Hematopoietic multipotent progenitor cell treated with erythropoietin and hydrocortisone succinate and interleukin-3 and kit ligand, for 15 days (in vitro differentiated cells): ENCODE measurements at places on chromosomes 2 and 18.

GRCh38 chr2:30321466-30321865 is 90.1 kb downstream of the LBH start:
- no peak for DNase-seq

GRCh38 chr2:235406430-235406829 is 87.4 kb upstream of the AGAP1 start:
- DNase-seq, result no peak

- DNase-seq, result no peak
These were observed 5.1 kb upstream of the LANCL1 start for GRCh38 chr2:210481601-210482175.

GRCh38 chr18:8513249-8513648 is 96.0 kb upstream of the RAB12 start:
- no peak for DNase-seq

- no peak for DNase-seq
These were observed 2.9 kb upstream of the C2orf80 start for GRCh38 chr2:208192611-208193236.

- DNase-seq, result no peak
These were observed 52.0 kb downstream of the DSEL start for GRCh38 chr18:67464499-67464898.

DNA sequence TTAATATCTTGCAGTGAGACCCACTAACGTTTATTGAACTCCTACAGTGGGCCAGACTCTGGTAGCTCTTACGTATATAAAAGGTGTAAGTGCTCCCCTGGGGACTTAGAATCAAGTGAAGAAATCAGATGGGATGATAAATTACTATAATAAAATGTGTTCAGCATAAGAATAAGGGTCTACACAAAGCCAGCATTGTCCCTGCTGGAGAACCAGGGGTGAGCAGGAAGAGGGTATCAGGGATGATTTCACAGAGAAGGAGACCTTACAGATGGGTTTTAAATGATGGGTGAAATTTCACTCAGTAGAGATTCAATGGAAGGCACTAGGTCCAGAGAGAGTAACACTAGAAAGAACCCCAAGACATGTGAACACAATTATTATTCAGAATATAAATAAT is 20.7 kb downstream of the NRXN1 start:
- DNase-seq, result no peak

- DNase-seq, result peak; percentile 21
These were observed 18.5 kb downstream of the GKN1 start for GRCh38 chr2:68992933-68993332.

DNA sequence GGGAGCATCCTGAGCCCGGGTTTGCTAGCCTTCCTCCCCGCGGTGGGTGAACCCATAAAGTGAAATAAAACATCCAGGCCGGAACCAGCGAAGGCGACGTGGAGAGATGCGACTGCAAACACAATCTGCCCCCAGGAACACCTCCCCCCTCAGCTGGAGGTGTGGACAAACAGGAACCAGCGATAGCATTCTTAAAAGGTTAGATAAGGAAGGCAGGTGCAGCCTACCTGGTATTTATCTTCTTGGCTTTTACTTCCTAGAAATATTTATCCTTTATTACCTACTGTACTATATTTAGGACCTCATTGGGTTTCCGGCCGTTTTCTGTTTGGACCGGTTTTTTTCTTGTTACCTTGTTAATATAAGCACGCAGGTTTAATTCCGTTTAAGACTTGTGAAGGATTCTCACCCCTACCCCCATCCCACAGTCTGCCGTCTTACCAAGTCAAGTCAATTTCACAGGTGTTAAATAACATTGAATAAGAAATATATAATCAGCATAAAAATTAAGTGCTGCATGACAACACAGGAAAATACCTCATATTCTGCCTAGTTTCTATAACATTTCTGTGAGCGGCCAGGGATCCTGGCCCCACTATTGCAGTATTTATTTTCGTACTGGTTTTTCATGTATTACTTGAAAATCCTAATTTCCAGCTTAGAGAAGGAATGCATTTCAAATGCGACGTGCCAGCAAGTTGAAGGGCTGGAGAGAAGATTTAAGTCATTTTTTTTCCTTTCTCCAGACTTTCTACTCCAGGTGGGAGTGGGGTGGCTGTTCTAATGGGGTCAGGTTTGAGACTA is 224.0 kb upstream of the ID2 start:
- no peak for DNase-seq

DNA sequence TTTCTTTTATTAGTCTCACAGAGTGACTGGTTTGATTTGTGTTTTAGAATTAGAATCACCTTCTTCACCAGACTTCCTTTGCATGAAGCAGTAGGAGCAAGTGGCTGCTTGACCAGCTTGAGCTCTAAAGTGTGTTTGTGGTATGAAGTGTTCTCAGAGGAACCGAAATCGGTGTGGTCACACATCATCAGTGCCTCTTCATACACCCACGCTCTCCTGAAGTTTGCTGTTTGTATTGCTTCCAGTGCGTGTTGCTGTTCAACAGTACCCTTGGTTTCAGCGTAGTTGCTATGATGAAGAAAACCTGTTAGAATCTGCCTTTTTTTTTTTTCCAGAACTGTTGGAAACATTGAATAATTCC is 77.9 kb downstream of the LIMS1 start:
- no peak for DNase-seq

GRCh38 chr18:61975526-61976326 is 82.9 kb upstream of the RNF152 start:
- no peak for DNase-seq

DNA sequence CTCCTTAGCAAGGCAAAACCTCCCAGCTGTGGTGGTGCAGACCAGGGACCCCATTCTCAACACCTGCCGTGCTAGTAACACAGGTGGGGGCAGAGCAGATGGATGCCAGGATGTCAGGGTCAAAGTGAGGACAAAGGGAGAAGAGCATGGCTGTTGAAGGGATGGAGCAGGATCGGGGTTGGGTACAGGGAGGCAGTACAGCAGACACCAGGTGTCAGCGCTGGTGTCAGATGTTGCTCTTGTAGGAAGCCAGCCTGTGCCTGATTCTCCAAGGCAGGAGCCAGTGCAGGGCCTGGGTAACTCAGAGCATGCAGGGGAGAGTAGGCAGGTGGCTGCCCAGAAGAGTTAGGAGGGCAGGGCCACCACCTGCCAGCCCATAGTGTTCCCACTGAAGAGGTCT is 222.1 kb upstream of the SPRED2 start:
- no peak for DNase-seq

DNA sequence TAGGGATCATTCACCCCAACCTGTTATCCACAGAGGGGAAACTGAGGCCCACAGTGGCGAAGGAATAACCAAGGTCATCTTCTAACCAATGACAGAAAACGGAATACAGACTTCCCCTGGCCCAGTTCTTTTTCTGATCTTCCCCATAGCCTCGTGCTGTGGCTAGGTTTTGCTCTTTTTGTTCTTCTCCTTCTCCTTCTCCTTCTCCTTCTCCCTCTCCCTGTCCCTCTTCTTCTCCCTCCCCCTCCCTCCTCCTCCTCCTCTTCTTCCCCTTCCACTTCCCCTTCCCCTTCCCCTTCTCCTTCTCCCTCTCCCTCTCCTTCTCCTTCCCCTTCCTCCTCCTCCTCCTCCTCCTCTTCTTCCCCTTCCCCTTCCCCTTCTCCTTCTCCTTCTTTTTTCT is 12.9 kb upstream of the TWIST2 start:
- no peak for DNase-seq

GRCh38 chr2:129922571-129923264 is 56.7 kb upstream of the RAB6C start:
- no peak for DNase-seq

DNA sequence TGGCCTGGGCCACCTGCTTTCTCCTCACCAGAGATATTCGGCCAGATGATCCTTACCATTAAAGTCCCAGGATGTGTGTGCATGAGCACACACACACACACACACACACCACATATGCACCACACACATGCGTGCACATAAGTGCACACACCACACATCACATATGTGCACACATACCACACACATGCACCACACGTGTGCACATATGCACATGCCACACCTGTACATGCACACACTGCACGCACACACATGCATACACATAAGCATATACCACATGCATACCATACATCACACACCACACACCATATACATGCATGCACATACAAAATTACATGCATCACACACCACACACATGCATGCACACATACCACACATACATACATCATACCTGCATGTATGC is 38.7 kb downstream of the RPL37A start:
- no peak for DNase-seq

- DNase-seq, result no peak
These were observed 329.6 kb upstream of the ID2 start for GRCh38 chr2:8352296-8352695.

DNA sequence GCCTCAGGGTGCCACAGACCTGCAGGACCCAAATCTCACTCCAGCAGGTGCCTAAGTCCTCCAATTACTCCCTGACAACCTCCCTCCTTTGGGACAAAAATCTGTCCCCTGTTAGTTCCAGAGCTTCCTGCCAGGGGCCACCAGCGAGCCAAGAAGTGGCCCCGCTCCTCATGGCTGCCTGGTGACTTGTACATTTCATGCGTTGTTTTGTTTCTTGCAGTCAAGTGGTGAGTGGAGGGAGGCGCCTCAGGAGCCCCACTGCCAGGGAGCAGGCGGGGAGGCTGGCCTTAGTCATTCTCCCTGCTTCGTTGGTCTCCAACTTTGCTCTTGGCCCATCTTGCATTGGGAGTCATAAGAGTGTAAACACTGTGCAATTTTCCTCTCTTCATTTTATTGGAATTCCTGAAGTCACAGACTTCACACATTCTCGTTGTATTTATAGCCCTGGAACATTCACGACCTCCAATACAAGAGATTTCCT is 81.3 kb downstream of the KCNF1 start:
- no peak for DNase-seq

DNA sequence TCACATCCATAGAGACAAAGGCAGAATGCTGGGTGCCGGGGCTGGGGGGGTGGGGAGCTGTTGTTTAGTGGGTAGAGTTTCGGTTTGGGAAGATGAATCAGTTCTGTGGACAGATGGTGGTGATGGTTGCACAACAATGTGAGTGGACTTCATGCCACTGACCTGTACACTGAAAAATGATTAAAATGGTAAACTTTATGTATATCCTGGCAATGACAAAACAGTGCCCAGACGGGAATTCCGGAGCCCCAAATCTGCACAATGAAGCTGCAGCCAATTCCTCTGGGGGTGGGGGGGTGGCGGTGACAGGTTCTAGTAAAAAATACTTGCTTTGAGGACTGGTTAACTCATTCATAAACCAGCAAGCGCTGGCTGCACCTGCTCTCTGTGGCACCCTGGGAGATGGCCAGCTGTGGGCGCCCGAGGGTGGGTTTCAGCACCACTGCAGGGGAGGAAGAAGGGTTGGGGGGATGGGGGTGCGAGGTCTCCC is 81.8 kb upstream of the HPCAL1 start:
- DNase-seq, result no peak

DNA sequence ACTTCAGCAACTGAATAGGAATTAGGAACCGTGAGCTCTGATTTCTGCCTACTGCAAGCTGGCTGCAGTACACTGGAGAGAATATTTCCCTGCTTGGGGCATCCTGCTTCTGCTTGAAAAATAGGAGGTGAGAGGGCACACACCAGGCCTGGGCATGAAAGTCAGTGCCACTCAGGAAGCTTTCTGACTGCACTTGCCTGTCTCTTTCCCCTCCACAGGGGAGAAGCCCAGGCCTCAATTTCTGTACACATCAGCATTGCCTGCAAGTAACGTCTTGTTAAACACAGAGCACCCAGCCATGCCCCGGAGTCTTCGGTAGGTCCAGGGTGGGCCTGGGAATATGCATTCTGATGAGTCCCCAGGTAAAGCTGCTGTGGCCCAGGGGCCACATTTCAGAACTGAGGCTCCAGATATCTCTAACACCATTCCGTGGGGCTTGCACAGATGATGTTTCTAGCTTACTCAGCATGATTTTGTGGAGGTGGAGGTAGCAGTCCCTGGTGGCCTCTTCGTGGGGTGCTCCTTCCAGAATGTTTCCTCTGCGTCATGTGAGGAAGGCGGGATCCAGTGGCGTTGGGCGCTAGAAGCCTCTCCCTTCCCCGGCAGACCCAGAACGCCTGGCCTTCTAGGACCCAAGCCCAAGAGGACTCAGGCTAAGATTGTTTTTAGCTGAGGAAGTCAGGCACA is 114.1 kb downstream of the ZBTB7C start:
- no peak for DNase-seq

- no peak for DNase-seq
These were observed 42.1 kb downstream of the MYCN start for GRCh38 chr2:15982285-15983044.
